ENCODE measurements at places on chromosomes 3 and 15.

DNA sequence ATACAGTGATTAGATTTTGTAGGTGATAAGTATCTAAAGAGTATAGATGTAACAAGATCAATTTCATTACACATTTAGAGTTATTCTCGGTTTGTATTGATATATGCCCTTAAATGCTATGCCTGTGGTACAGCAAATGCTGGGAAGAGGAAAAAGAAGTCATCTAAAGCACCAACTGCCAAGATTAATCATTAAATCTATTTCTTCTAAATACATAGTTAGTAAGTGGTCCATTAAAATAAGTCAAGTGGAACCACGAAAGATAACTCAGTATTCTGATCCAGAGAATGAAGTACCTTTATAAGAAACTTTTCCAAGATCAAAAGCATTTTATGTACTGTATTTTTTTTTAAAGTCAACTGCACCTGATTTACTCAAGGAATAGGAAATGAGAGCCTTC lies 142.1 kb upstream of the CGNL1 start:
- no peak for DNase-seq

DNA sequence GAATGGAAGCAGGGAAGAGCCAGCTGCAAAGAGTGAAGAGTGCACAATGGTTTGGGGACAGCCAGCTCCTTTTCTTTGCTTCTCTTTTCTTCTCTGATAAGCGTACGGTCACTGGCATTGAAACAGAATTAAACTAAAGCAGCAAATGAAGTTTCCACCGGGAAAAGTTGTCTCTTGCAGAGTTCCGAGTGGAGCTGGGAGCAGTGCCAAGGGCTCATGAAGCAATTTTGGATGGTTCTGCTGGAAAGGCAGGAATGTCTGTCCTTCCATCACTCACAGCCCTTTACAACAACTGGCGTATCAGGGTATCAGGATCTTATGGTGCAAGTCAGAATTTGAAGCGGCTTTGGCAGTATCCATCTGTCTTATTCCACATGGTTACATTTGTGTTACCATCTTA lies 1042.9 kb downstream of the NTRK3 start:
- DNase-seq, result no peak

DNA sequence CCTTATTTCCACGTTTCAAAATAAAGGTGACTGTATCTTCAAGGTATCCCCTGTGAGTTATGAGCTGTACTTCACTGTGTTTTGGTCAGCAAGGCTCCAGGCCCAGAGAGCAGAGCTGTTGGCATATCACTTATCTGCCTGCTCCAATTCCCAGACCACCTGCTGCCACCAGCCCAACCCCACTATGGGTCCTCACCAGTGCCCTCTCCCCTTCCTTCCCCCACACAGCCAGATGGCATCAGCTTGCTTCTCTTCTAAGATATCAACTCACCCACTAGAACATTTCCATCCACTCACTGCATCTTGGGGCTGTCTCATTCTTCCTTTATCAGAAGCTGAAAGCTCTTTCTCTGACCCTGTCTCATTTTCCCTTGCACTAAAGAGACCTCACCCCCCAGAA lies 136.9 kb upstream of the EIF1B start:
- no peak for DNase-seq

DNA sequence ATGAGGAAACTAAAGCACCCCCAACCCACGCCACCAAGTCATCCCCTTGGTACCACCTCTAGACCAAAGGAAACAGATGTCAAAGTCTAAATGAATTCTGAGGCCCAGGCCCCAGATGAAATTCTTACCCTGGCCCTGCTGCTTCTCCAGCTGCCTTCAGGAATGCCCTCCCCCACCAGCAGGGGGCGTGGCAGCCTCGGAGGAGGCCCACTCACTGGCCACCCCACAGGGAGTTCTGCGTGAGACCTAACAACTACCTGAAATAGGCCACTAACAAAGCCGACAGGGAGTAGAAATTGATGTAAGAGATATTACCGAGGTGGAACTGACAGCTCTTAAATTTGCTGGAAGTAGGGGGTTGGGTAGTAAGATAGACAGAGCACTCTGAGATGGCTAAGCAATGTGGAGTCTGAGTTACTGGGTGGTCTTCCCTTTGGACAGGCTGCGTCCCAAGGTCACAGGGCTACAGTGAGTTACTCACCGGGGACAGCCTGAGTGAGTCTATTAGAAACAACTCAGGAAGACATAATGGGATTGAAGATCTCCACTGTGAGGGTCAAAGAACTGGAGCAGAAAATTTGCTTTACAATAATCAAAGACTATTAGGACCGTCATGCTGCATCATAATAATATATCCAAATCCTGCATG lies 240.7 kb downstream of the SHOX2 start:
- DNase-seq, result no peak

DNA sequence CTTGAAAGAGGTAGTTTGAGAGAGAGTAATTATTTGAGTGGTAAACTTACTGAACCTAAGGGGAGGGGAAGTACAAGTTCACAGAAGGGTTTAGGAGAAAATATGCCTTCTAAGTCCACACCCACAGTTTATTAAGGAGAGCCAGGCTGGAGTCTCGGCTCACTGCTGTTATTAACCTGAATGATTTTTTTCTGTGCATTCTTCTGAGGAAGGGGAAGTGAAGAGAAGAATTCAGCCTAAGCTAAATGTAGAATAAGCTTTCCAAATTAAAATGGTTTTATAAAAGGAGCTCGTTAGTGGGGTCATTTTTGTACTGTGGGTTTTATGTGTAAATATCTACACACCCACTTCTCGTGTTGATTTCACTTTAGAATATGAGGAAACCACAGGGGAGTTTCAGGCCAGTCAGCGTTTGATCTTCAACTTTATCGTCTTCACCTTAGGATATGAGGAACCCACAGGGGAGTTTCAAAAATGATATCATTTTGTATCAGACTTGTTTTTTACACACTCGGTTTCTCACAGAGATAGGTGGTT lies 1.5 kb downstream of the WHAMM start:
- no peak for DNase-seq

DNA sequence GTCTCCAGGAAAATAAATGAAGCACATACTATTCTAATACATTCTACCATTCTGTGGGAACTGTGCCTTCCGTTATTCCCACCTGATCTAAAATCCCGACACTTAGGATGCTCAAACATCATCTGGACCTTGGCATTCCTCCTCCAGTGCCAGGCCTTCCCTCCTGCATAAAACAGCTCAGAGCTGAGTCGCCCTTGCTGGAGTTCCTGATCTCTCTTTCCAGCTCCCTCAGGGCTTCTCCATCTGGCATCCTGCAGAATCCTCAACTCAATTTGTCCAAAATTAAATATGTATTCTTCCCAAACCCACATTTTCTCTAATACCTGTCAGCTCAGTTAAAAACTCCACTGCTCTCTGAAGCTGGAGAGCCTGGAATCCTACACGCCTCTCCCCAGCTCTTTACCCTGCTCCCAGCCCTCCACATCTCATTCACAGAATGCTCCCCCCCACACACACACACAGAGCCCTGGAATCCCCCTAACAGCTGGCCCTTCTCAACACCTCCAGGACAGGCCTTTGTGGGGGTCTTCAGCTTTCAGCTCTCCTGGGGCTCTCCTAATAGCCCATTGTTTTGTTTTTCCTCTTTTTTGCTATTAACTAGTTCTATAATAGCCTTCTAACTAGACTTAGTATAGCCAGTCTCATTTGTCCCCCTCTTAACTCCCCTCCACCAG lies 78.5 kb downstream of the HMG20A start:
- DNase-seq, result no peak

DNA sequence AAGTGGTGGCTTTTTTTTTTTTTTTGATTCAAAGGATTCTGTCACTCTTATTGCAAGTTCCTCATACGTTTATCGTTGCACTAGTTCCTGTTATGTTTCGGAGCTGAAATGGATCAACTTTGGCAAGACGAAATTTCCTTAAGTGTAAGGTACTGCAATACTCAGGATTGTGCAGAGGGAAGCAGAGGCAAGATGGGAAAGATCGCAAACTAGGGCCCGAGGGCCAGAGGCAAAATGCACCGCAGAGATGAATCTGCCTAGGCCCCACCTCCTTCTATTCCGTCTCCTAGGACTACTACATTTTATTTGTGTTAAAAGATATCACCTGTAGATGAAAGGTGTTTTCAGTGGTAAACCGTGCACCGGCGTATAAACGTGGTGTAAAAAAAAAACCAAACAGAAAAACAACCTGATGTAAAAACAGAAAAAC lies 331 bp downstream of the RNU6-1 start:
- DNase-seq, result no peak
